ENCODE measurements at places on chromosomes 6 and 20.

- no peak for DNase-seq
Observed at GRCh38 chr6:74510878-74511277, 695.0 kb downstream of the COL12A1 start.

- peak; percentile 34 for DNase-seq
Observed at GRCh38 chr20:8361006-8361652, 229.1 kb downstream of the PLCB1 start.

DNA sequence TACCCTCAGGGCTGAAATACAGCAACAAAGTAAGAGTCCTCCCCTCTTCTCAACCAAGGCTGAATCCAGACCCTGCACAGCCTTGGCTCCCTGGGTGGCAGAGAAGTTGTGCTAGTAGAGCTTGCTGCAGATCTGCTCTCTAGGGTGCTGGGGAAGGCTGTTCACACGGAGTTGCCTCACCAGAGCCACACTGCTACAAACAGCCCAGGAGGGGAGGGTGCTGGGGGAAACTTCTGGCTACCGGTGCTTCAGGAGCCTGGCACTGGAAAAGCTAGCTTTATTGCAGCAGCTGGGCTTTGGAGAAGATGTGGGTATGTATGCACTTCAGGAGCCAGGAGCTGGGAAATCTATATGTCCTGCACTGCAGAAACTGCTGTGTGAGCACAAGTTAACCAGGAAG, 37.6 kb upstream of the SUPT3H start:
- no peak for DNase-seq

DNA sequence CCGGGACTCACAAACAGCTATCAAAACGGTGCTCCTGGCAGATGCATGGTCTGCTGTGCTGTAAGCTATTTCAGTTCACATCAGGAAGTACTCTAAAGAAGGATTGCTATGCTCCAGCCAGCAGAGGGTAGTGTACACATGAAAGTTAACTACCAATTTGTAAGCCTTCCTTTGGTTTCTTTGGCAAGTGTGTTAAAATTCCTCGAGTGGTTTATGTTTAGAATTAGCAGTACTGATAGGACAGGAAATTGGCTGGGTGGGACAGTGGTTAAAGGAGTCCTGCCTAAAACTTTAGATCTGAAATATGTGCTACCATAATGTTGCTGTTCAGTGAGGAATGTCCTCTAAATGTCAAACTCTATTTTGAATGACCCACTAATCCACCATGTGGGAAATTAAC, 47.4 kb downstream of the TRMT11 start:
- DNase-seq: peak; percentile 16

DNA sequence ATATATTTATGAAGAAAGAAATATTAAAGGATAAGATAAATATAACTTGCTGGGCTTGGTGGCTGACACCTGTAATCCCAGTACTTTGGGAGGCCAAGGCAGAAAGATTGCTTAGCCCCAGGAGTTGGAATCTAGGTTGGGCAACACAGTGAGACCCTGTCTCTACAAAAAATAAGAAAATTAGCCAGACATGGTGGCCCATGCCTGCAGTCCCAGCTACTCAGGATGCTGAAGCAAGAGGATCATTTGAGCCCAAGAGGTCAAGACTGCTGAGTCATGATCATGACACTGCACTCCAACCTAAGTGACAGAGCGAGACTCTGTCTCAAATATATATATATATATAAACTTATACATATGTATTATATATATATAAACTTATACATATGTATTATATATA, 164.0 kb downstream of the MRPL14 start:
- no peak for DNase-seq

DNA sequence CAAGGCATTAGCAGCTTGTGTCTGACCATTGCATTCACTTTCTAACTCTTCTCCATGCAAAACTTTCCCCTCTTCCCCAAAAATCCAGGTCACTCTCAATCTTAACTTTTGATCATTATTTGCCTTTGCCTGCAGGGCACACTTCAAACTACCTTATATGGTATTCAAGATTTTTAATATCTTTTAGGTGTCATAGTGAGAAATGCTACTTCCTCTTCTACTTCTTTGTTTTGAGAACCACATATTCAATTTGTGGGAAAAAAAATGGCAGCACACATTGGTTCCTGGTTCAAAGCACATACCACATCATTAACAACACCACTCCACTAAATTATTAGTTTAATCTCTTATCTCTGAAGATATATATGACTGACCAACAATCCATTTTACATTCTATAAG, 1267.0 kb upstream of the CITED2 start:
- no peak for DNase-seq

DNA sequence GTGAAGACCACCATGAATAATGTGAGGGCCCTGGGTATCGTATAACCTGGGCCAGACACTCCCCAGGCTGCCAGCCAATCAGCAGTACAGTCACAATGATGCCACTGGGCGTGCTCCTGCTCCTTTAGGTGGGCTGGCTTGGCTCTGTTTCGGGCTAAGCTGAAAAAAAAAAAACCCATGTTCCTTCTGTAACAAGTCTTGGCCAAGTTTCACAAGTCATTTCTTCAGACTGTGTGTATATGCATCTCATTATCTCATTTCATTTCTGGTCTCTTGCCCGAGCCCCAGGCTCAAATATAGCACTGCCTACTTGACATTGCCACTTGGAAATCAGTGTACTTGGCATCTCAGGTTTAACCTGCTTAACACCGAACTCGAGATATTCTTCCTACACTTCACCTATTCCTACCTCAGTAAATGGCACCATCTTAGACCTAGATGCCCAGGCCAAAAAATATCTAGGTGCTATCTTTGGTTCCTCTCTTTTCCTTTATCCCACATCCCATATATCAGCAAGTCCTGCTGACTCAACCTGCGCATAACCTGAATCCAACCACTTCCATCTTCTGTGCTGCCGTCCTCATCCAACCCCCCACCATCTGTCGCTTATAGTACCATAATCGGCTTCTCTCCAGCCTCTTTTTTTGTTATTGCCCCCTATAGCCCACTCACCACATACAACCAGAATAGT, 1.8 kb downstream of the UQCC2 start:
- no peak for DNase-seq

- DNase-seq: no peak
Observed at GRCh38 chr20:51312480-51312783, 230.1 kb downstream of the NFATC2 start.

- DNase-seq: peak; percentile 46
Observed at GRCh38 chr6:28207510-28208110, 17.5 kb upstream of the ZSCAN9 start.

DNA sequence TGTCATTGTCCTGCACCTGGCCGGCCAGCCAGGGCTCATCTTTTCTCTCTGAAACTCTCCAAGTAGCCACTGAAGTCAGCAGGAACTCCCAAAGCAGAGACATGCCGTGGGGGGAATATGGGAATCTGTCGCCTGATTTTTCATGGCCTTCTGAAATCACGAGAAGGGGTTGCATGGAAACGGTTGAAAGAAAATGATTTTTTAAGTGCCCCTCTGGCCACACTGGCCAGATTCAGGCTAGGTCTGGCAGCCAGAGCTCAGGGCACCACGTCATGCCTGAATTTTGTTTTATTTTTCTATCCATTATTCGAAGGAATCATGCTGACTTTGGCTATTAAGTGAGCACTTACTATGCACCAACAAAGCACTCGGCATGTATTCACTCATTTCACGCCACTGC, 65.2 kb downstream of the EYA2 start:
- no peak for DNase-seq

DNA sequence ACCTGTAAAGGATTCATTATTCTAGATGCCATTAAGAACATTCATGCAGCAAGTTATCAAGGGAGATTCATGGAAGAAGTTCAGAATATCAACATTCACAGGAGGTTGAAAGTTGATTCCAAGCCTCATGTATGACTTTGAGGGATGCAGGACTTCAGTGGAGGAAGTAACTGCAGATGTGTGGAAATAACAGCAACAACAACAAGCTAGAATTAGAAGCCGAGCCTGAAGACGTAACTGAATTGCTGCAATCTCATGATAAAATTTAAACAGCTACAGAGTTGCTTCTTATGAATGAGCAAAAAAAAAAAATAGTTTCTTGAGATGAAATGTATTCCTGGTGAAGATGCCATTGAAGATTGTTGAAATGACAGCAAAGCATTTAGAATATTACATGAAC, 73.3 kb upstream of the NXT1 start:
- no peak for DNase-seq

DNA sequence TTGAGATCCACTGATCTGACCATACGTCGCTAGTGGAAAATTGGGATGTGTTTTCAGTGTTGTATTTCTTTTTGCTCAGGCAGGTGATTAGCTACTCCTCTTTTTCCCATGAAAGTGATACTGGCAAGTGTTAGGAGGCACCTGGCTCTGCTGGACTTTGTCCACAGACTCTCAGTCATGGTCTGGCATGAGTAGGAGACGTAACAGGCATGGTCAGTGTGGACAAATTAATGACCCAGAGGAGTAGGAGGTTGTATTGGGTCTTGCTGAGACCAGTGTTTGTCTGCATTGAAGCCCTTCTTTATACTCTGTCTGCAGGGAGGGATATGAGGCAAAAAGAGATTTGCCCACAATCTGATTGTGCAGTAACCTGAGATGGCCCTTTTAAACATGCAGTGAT, 178.7 kb downstream of the DTNBP1 start:
- no peak for DNase-seq
